GM12878 (cell line): ENCODE measurements at places on chromosomes 2 and 18.

DNA sequence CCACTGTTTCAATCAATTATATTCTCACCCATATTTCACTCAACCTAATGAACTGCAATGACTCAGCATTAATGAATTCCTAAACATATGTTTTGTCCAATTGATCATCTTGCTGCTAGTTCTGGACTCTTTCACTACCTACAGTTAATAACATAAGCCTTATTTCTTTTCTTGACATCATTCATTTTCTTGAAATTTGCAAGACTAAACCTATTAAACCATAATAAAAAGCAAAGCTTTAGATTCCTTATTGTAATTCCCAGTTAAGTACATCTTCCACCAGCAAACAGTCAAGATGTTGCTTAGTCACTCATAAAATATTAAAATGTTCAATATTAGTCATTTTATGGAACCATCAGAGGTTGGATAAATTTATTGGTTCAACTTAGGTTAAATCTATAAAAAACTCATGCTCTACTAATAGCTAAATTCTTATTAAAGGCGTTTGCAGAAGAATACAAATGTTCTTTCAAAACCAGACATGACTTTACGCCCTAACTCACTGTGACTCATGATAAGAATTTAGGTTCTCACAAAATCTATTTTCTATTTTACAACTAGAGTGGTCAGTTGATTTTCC lies 599.4 kb downstream of the RNF144A start:
- no peak for DNase-seq

GRCh38 chr18:60892855-60893254 lies 440.4 kb upstream of the CDH20 start:
- no peak for DNase-seq

GRCh38 chr2:66851449-66851872 lies 416.5 kb downstream of the MEIS1 start:
- no peak for DNase-seq

- no peak for DNase-seq
Measured at GRCh38 chr2:74448771-74449170, 6.1 kb upstream of the INO80B start.

DNA sequence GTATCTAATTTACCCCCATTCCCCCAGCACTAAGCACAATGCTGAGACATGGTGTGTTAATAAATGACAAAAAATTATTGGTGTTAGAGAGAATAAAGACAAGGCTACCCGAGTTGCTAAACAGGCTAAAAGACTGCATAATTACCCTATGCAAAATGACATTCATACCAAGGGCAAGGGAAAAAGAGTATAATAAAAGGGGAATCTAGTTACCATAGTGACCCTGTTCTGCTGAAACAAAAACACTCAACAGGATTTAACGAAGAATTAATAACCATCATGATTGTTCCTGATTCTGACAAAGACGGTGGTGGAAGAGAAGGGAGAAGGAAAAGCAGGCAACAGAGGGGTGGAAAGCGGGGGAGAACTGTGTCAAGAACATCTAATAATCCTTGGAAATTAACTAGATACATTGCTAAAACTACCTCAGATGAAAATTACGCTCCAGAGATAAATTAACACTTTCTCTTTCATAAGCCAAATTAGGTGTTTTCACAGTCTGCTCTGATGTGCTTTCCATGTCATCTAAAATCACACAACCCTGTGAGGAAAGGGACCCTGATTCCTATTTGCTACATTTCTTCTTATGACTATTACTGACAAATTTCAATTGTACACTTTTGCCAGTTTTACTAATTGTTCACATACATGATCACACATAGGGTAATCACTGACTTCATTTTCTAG lies 25.5 kb downstream of the TTR start:
- DNase-seq, result no peak

GRCh38 chr18:68354176-68354575 lies 360.7 kb downstream of the TMX3 start:
- DNase-seq, result no peak

- no peak for DNase-seq
Measured at GRCh38 chr18:59718108-59718463, 20.9 kb upstream of the CCBE1 start.

GRCh38 chr2:7956126-7956689 lies 725.6 kb upstream of the ID2 start:
- no peak for DNase-seq

DNA sequence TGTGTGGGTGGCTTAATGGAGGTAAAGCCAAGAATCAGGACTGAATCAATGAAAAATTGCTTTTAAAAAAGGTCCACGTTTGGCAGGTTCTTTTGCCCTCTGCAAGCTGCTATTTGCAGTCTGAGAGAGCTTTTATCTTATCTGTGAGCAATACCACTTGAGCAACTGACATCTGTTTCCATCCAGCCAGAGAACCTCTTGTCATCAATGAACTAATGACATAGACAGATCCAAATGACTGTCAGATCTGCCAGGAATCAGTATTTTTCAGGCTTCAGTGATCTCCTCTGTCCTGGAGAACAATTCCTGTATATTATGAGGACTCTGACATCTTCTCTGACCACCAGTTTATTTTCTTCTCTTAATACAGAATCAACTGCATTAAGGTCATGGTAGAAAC lies 608.1 kb downstream of the LRP1B start:
- DNase-seq, result no peak

GRCh38 chr18:25310045-25310444 lies 41.9 kb downstream of the ZNF521 start:
- no peak for DNase-seq

- DNase-seq, result no peak
Measured at GRCh38 chr18:44680273-44681075, at the start of gene SETBP1. Gene SETBP1 (plus strand): TSS chr18:44680888. CDS start chr18:44701347, 20,459 bp downstream.

DNA sequence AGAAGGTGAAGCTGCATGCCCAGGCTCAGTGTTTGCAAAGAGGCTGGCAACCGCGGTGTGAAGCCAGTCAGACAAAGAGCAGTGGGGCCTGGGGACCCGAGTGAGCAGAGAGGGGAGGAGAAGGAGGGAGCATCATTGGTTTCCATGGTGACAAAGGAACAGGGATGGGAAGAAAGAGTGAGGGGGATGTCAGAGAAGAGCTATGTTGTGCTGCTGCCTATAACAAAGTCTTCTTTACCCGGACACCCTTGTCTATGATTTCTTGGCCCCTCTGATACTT lies 14.5 kb downstream of the TMEM247 start:
- no peak for DNase-seq

- no peak for DNase-seq
Measured at GRCh38 chr2:33267756-33268155, 208.7 kb upstream of the RASGRP3 start.

- DNase-seq, result no peak
Measured at GRCh38 chr2:78967294-78967693, 58.2 kb upstream of the REG3G start.

DNA sequence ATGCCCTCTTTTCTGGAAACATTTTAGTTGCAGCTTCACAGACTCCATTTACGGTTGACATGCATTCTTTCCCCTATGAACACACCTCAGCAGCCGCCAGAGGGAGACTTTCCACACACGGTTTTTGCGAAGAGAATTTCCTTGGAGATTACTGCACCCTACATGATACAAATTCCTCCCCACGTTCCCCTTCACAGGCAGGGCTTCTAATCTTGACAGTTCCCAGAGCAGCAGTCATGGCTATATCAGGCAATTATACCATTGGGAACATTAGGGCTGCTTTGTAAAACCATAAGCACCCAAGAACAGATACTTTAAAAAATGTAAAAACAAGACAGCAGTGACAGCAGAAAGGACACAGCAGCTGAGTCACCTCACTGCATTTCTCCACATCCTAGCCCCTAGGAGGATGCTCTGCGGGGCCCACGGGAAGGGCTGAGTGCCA lies 253.8 kb downstream of the TGIF1 start:
- DNase-seq, result no peak

DNA sequence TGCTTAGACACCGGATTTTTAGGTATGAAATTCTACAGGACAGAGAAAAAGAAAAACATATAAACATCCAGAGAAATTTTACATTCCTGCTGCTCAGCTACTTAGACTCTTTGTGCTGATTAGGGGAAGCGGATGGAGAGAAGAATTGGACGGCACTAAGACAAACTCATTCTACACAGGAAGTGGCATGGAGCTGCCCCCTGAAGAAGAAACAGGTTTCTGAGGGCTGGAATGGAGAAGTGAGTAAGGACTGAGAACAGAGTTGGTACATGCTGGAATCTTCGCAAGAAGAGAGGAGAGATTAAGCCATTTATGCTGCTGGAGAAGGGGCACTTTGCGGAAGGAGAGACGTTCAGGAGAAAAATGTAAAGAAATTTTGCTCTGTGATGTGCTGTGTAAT lies 253.0 kb upstream of the ERBB4 start:
- DNase-seq, result no peak

DNA sequence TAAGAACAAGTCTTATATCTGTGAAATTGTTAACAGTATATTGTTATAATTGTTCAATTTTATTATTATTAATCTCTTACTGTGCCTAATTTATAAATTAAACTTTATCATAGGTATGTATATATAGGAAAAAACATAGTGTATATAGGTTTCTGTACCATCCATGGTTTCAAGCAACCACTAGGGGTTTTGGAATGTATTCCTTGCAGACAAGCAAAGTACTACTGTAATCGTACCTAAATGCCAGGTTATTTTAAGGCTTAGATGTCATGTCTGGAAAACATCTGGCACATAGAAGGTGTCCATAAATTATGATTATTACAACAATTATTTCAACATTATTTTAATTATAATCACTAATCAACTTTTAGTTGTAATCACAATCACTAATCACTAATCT lies 8.4 kb downstream of the ITSN2 start:
- no peak for DNase-seq

DNA sequence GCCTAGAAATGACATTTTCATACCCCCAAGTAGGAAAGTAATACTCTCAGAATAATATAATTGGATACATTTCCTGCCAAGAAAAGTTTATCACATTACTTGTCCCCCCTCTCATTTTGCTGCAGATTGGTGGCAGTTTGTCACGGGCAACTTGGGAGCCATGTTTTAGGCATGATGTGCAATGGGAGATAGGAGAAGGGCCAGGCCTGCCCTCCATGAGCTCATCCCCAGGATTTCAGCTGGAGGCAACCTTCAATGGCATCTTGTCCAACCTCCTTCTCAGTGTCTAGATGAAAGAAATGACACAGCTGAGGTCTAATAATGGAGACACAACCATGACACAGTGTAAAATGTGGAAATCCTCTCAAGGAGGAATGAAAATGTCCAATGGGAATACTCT lies 11.4 kb upstream of the RAB31 start:
- DNase-seq, result no peak

DNA sequence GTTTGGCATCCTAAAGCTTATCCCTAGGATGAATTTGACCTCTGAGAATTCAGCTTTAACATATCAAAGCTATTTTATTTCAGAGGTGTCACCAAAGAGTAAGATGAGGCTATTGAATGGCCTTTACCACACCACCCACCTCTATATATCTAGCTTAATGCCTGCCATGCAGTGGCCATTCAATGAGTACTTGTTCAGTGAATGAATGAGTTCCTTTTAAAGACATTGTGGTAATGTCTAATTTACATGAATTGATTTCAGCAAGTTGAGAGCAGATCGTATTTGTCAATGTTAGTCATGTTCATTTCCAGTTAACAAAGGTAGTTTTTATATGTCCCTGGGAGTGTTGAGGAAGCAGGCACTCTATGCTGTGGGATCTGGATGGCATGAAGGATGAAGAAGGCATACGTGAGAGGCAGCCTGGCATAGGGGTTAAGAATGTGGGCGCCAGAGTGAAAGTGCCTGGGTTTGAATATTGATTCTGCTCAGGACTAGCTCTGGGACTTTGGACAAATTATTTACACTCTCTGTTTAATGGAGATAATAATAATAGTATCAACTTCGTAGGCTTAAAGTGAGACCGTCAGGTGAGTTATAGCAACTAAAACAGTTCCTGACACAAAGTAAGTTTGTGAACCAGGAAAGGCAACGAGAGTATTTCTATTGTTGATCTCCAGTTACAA lies 434.1 kb upstream of the CHST9 start:
- no peak for DNase-seq

DNA sequence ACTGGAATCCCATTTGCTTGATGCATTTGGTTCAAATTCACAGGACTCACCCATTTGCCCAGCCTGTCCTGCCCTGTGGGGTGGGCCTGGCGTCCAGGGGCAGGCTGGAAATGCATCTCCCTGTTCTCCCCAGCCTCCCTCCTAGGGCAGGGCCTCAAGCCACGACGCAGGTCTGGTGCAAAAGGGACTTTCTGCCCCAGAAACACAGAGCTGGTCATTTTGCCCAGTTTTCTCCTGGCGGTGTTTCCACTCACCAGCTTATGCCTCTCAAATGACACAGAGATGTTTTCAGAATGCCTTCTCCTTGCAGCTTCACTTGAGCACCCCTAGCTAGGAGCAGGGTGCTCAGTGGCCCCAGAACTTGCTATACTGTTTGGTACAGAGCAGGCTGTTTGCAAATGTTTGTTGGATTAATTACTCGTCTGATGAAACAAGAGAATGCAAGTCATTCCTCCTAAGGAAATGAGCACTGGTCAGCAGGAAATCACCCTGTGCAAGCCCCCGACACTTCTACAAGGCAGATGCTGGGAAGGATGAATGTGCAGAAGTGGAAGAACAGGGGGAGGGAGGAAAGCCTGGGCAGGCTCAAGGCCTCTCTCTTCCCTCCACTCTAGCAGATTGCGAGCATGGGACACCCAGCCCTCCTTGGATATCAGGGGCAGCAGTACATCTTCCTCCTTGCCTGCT lies 164.3 kb upstream of the APCDD1 start:
- DNase-seq, result no peak

DNA sequence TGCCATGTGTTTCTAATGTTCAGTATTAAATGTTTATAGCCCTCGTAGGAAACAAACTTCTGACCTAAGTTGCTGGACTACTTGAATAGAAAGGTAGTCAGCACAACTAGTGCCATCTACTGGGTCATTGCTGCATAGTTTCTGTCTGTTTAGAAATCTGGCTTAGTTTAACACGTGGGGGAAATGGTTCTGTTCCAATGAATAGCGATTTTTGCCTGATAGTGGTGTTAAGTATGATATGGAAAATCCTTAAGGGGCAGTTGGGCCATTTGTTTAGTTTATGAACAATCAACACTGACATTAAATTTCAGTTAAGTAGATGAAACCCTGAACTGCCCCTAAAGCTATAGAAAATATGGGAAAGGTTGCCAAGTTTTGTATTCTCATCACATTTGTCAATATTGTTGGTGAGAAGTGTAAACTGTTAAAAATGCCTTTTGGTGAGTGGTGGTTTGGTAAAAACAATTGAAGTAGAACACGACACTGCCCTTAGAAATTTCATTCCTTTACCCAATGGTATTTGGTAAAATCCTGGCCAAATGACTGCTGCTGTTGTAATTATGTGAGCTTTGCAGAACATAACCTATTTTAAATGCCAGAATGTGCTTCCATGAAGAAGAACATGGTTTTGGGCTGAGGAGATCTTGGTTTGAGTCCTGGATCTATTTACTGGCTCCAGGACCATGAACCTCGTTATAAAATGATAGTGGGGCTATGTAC lies 13.2 kb downstream of the NABP1 start:
- DNase-seq, result peak; percentile 59

- peak; percentile 84 for DNase-seq
Measured at GRCh38 chr2:135984199-135985017, 1.0 kb downstream of the DARS1 start.

GRCh38 chr2:26483957-26484565 lies 6.1 kb upstream of the OTOF start:
- no peak for DNase-seq
